ENCODE measurements at places on chromosomes 6 and 20. TPM values are rescaled to one million over a fixed set of nuclear protein-coding genes. Genes with fewer than 3 reads are reported as not detected.

The ARMH2 gene
- not detected for total RNA-seq

The WFDC10A gene
- not detected for total RNA-seq

The BPIFA1 gene
- total RNA-seq = not detected

The AGER gene
- 2.6 TPM for total RNA-seq

The TRERF1 gene
- 9.6 TPM for total RNA-seq

The PCK1 gene
- total RNA-seq = 2.4 TPM

The TTLL9 gene
- 1.4 TPM for total RNA-seq

The SLC35F1 gene
- 51.7 TPM for total RNA-seq

The SLC22A23 gene
- total RNA-seq = 27.3 TPM

The COL9A3 gene
- total RNA-seq = 134 TPM

The BPIFA2 gene
- not detected for total RNA-seq

The REM1 gene
- 3.3 TPM for total RNA-seq

The CST1 gene
- total RNA-seq = not detected

The PBOV1 gene
- not detected for total RNA-seq

The AKAP7 gene
- total RNA-seq = 26.6 TPM

The ZNF311 gene
- total RNA-seq = 2.9 TPM

The PDE7B gene
- total RNA-seq = 15.7 TPM

The ID1 gene
- 143 TPM for total RNA-seq

The CALHM5 gene
- 3.4 TPM for total RNA-seq

The HLA-F gene
- 24.5 TPM for total RNA-seq

The SLC44A4 gene
- 3.0 TPM for total RNA-seq

The GLP1R gene
- total RNA-seq = 0.88 TPM

The DEFB124 gene
- total RNA-seq = not detected

The CST2 gene
- not detected for total RNA-seq

The HRH3 gene
- 1.3 TPM for total RNA-seq

The CST5 gene
- not detected for total RNA-seq

The SIRPB1 gene
- total RNA-seq = not detected

The RGS17 gene
- 17.1 TPM for total RNA-seq

The TP53TG5 gene
- not detected for total RNA-seq

The FARS2 gene
- total RNA-seq = 33.6 TPM

The BHLHE23 gene
- total RNA-seq = 4.7 TPM

The CD83 gene
- 12.7 TPM for total RNA-seq

The RBM24 gene
- total RNA-seq = 56.3 TPM

The TNXB gene
- 129 TPM for total RNA-seq

The ID4 gene
- total RNA-seq = 56.0 TPM

The C6orf141 gene
- 0.77 TPM for total RNA-seq

The CALHM4 gene
- not detected for total RNA-seq

The TRIM15 gene
- total RNA-seq = not detected

The MED20 gene
- 24.9 TPM for total RNA-seq

Measured in camera-type eye (tissue), 1 donor.